ENCODE measurements at places on chromosomes 4 and X. TPM values are rescaled to one million over a fixed set of nuclear protein-coding genes. Genes with fewer than 3 reads are reported as not detected.

Gene FGF16
- not detected for total RNA-seq

Gene MAGEH1
- total RNA-seq = 25.7 TPM

Gene VGLL1
- total RNA-seq = not detected

Gene SPANXA1
- not detected for total RNA-seq

Gene NLRP2B
- not detected for total RNA-seq

Gene TRPC5OS
- not detected for total RNA-seq

Gene HDX
- total RNA-seq = 4.2 TPM

Gene CCKAR
- not detected for total RNA-seq

Gene TEX11
- not detected for total RNA-seq

Gene TBX22
- not detected for total RNA-seq

Gene TREX2
- 1.6 TPM for total RNA-seq

Gene PDCL2
- not detected for total RNA-seq

Gene GPR50
- total RNA-seq = not detected

Gene SH3D19
- 31.2 TPM for total RNA-seq
